Activated effector memory CD4-positive, alpha-beta T cell treated with Interleukin-2 at 50 U/mL for 16 hours (primary cell): ENCODE measurements at places on chromosomes 5 and 9.

GRCh38 chr5:143870871-143871632, 59.1 kb downstream of the HMHB1 start:
- DNase-seq, result no peak

DNA sequence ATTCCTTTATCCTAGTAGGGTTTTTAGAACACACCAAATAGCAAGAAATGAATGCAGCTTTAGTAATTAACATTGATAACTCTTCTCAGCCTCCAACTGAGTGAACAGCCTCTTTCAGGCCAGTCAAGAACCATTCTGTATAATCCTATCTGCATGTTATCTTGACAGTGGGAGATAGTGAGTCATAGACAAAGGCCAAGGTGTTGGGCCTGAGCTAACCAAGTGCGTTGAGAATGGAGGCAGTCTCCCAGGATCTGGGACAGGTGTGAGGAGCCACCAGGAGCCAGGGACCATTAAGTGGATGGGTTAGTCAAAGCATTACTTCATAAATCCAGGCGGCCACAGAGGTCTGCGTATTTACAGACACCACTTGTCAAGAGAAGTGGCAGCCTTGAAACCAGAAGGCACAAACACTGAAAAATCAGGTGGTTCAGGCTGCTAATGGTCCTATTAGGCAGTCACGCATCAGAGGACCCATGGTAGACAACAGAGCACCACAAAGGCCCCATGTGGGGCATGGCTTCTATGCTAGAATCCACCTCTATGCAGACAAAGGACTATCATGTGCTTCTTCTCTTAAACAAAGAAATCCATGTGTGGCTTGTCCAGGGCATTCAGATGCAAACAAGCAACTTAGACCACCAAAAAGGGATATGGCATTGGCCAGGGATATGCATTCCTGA, 409.7 kb upstream of the PIK3R1 start:
- DNase-seq, result no peak

GRCh38 chr9:108552459-108553040, 303.2 kb downstream of the ACTL7B start:
- no peak for DNase-seq

DNA sequence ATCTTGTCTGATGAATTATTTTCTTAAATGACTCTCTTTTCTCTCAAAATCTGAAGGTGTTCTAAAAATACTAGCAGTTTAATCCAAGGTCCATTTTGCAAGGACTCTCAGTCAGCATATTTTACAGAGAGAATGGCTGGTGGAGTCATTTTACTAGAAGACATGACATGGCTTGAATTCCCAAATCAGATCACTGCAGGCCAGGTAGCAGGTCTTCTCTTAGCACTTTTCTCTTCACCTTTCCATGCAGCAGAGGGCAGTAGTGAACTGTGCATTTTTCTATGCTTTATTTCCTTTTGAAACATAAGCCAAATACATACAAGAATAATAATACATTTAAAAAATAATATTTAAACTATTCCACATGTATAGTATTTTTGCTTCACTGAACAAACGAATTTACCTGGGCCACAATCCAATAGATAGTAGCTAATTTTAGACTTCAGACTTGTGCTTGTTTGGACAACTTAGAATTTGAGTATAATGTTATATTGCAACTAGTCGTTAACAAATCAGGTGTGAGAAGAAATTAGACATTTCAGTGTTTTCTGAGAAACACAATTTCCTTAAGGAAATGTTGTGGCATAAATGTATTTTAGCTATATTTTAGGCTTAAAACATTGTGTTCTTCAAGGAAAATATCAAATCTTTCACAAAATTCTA, 289.4 kb upstream of the DAB2 start:
- no peak for DNase-seq

DNA sequence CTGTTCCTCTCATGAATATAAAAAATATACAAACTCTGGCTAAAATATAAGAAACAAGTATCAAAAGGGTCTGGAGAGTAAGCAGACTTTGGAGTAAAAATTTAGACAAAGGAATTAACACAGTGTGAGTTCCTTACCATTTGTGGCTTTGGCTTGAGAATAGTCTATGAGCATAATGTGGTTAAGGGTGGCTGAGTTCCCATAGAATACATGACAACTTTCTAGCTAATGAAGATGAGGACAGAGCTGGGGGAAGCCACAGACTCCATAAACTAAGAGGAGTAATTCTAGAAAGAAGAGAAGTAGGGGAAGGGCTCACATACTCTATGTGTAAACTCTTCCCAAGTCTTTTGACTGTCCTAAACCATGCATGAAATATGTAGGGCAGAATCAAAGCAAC, 79.4 kb downstream of the CAAP1 start:
- DNase-seq, result no peak

GRCh38 chr9:137237759-137238726, 3.0 kb upstream of the TUBB4B start:
- DNase-seq, result no peak

- DNase-seq, result no peak
Observed at GRCh38 chr5:89596821-89597220, 713.8 kb upstream of the MEF2C start.
